Left ventricle myocardium superior (tissue), 1 donor: ENCODE measurements at places on chromosomes 6 and 20. TPM values are rescaled to one million over a fixed set of nuclear protein-coding genes. Genes with fewer than 3 reads are reported as not detected.

- no peak for DNase-seq
These were observed 3.0 kb upstream of the PRDM13 start for GRCh38 chr6:99603421-99604165.

DNA sequence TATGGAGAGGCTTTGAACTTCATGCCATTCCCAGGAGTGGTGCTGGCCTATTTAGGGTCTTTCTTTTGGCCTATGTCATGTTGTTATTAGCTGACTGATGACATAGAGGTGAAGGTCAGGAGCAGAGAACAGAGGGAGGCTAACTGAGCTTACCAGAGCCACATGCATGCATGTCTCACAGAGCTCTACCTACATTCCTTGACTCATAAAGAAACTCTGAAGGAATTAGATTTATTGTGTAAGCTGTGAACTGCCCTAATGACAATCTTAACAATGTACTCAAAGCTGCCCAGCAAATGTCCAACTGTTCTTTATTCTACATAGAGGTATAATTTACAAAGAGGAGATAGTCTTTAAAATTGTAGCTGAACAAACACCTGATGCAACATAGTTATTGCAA lies 192.7 kb upstream of the CNR1 start:
- no peak for DNase-seq

DNA sequence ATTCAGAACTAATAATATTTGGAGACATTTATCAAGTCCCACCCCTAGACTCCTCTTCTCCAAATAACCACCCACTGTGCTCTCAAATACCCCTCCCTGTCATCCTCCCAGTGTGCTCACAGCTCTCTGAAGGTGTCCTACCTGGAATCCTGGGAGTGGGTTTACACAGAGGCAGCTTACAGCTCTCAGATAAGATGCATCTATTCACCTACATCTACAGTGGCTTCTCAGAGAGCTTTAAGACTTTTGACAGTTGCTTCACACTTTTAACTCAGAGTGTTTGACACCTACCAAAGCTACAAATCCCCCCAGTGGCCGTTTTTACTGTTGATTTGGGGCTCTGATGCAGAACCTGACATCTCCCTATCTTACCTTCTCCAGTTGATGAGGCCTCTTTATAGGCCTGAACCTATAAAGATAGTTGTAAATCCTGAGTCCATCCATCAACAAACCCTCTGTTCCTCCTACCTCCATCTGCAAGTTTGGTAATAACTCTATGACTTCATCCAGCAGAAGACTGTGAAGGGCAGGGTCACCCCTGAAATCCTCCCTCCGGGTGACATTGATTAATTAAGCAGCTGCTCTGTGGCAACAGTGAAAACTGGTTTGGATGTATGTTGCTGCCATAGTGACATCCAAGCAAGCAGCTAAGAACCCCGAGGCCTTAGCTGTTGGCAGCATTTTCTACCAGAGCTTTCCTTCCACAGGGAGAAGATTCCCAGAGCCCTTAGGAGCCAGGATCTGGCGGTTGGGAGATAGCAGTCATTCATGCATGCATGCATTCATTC lies 226.1 kb upstream of the RREB1 start:
- DNase-seq, result no peak

DNA sequence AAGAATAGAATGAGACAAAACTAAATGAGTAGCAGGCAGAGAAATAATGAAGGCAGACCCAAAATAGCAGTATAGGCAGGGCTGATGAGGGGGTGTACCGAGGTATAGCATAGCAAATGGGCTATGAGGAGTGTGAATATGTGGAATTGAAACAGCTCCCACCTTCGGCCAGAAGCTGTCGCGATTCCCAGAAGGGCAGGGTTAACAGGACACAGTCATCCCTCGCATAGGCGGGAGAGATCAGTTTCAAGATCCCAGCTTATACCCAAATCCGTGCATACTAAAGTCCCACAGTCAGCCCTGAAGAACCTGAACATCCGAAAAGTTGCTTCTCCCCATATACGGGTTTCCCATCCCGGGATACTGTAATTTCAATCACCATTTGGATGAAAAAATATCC lies 82.7 kb downstream of the PTPRK start:
- no peak for DNase-seq

DNA sequence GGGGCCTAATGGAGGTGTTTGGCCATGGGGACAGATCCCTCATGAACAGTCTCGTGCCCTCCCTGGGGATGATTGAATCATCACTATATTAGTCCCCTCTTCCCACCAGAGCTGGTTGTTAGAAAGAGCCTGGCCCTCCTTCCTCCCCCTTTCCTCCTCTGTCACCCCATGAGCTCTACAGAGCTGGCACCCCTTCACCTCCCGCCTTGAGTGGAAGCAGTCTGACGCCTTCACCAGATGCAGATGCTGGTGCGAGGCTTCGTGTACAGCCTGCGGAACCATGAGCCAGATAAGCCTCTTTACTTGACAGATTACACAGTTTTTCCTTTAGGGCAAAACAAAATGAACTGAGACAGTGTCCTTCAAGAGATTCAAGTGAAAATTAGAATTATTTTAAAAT lies 74.4 kb upstream of the RIPOR2 start:
- no peak for DNase-seq

The HDDC2 gene
- total RNA-seq, result 92.0 TPM

The NSFL1C gene
- 59.9 TPM for total RNA-seq

GRCh38 chr20:62938105-62938888 lies at the start of gene GID8:
GID8 (plus strand) TSS chr20:62938147; CDS start chr20:62941503, 3,356 bp downstream.
- DNase-seq, result peak; percentile 72

- no peak for DNase-seq
These were observed 4.6 kb downstream of the NELFCD start for GRCh38 chr20:58985656-58986055.

The NKX2-2 gene
- not detected for total RNA-seq

The ASCC3 gene
- total RNA-seq, result 14.2 TPM

The TTBK1 gene
- total RNA-seq, result 0.15 TPM

DNA sequence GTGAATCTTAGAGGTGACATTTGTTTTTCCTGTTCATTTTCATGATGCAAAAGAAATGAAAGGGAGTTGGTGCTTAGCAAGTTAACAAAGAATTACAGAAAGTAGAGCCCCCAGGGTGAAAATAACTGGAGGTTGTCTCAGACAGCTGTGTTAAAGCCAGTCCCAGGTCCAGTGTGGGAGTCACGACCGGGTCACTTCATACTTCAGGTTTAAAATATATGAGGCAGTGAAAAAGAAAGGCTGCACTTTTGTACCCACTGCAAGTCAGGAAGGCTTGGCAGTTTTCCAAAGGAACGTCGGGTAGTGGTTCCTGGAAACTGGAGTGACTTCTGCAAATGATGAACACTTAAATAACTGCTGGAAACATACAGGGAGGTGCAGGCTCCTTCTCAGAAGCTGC lies 91.5 kb upstream of the THBS2 start:
- DNase-seq, result no peak

- no peak for DNase-seq
These were observed 17.2 kb downstream of the CTNNBL1 start for GRCh38 chr20:37711001-37711400.

- peak; percentile 100 for DNase-seq
These were observed 8.7 kb upstream of the AP5S1 start for GRCh38 chr20:3811467-3812258.

DNA sequence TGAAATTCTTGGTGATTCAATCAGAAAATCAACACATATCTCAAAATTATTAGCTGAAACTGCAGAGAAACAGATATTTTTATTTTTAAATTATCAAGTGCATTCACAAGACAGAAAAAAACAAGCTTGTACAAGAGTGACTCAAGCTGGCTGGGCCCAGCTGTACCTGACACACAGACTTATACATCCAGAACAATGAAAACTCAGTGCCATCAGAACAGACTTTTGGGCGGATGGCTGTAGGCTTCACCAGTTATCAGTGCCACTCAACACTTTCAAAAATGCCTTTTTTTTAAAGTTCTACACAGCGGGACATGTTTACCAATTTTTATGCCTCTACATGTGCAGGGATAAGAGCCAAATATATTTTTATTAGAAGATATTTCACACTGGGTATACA lies 102.8 kb downstream of the MYB start:
- DNase-seq, result no peak

The GNAS-AS1 gene
- 0.35 TPM for total RNA-seq

The MCM8 gene
- total RNA-seq, result 6.7 TPM

The C20orf141 gene
- not detected for total RNA-seq

DNA sequence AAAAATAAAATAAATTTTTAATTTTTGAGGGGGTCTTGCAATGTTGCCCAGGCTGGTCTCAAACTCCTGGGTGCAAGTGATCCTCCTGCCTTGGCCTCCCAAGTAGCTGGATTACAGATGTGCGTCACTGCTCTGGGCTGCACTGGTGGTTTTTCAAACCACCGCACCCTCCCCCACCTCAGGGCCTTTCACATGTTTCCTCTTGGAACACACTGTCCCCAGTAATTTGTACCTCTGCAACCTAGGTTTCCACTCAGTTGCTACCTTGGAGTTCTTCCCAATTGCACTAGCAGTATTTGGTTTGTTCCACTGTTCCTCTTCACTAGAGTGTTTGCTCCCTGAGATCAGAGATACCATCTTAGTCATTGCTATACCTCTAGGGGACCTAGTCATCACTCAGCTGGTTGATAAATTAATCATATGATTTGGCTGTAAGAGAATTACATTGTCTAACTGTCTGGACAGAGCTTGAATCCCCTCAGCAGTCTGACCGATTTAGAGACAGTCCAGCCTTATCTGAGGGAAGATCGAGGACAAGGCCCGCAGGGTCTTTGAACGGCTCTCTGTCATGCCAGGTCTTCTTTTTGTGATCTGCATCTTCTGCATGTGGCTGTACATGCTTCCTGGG lies 32.0 kb downstream of the CEP43 start:
- no peak for DNase-seq

The AIF1 gene
- total RNA-seq, result 15.5 TPM

The ACTL10 gene
- total RNA-seq, result 0.40 TPM

DNA sequence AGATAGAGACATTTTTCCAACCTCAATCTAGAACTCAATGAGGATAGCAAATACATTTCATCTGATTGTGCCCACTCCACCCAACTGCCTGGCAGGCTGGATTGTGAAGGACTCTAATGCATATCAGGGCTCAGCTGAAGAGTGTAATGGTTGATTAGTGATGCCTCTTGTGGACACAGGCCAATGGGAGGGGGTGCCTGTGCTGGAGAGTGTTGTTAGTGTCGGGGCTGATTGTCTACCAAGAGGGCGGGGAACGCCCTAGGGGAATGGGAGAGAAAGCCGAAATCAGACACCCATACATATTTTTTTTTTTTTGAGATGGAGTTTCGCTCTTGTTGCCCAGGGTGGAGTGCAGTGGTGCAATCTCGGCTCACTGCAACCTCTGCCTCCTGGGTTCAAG lies 103.7 kb upstream of the SALL4 start:
- no peak for DNase-seq

The ATP6V1G2 gene
- 2.1 TPM for total RNA-seq

GRCh38 chr6:27605401-27606342 lies 132.8 kb upstream of the ZNF184 start:
- no peak for DNase-seq

- DNase-seq, result no peak
These were observed 552.1 kb downstream of the PKHD1 start for GRCh38 chr6:51535327-51535726.

The FAM83B gene
- 3.3 TPM for total RNA-seq

The KHDC1L gene
- not detected for total RNA-seq

DNA sequence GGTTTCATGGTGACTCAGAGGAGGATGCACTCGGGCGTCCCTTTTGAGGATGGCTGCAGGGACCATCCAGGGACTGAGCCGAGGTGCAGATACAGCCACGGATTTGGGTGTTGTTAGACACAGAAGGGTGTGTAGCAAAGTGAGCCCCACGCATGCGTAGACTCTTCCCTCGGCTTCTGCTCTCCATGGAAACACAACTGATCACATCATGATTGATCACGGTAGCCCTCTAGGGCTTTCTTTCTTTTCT lies 606 bp upstream of the ULBP1 start:
- no peak for DNase-seq

GRCh38 chr6:34465531-34466241 lies at the start of gene PACSIN1:
PACSIN1 (plus strand) TSS chr6:34466076; CDS start chr6:34526306, 60,230 bp downstream.
- peak; percentile 47 for DNase-seq

- no peak for DNase-seq
These were observed 29.7 kb downstream of the RPF2 start for GRCh38 chr6:111011360-111012142.

- DNase-seq, result no peak
These were observed 94.5 kb downstream of the GRM4 start for GRCh38 chr6:34051331-34051919.
